ENCODE measurements at places on chromosomes 1 and 21.

- no peak for DNase-seq
Observed at GRCh38 chr1:18511874-18512150, 31.1 kb downstream of the KLHDC7A start.

GRCh38 chr1:118081387-118081786, 103.6 kb downstream of the SPAG17 start:
- DNase-seq = no peak

GRCh38 chr1:75797273-75797588, 549 bp downstream of the MSH4 start:
- no peak for DNase-seq

DNA sequence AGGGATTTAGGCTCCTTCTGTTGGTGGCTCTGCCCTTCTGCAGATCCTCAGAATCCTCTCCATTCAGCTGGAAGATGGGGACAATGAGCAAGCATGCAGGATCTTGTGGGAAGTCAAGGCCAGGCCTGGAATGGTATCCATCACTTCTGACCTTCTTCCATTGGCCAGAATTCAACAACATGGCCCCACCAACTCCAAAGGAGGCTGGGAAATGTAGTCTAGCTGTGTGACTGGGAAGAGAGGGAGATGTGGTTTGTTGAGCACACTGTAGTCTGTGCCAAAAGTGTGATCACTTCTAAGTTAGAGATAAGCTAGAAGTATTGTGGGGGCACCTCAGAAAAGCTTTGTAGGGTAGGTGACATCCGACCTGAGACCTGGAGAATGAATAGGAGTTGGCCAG, 60.4 kb upstream of the WNT4 start:
- DNase-seq = no peak

- no peak for DNase-seq
Observed at GRCh38 chr21:41923186-41923585, 30.6 kb downstream of the C2CD2 start.

DNA sequence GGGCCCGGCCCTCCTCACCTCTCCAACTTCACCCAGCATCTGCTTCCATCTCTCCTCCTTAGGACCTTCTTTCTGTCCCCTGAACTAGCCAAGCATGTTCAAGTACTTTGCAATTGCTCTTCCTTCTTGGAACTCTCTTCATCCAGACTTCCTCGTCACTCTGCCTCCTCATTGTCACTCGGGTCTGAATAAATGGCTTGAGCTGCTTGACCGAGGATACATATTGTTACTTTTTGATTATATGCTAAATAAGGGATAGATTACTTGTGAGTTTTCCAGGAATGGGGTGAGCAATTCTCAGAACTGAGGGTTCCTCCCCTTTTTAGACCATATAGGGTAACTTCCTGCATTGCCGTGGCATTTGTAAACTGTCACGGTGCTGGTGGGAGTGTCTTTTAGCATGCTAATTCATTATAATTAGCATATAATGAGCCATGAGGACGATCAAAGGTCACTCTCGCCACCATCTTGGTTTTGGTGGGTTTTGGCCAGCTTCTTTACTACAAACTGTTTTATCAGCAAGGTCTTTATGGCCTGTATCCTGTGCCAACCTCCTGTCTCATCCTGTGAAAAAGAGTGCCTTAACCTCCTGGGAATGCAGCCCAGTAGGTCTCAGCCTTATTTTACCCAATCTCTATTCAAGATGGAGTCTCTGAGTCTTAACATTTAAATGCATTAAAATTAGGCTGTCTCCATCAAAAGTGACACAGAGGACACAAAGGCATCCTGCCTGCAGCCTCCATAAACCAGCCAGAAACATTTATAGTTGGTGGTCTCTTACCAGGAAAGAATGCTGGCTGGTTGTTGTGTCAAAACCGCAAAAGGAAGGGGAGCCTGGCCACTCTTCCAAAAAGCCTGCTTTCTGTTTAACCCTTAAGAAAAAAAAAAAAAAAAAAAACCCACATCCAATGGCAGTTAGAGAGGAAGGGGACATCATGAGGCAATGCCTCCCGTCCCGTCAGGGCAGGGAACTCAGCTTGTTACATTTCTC, 179.3 kb downstream of the KAZN start:
- DNase-seq = no peak

GRCh38 chr1:107879346-107879745, 85.6 kb downstream of the VAV3 start:
- no peak for DNase-seq

DNA sequence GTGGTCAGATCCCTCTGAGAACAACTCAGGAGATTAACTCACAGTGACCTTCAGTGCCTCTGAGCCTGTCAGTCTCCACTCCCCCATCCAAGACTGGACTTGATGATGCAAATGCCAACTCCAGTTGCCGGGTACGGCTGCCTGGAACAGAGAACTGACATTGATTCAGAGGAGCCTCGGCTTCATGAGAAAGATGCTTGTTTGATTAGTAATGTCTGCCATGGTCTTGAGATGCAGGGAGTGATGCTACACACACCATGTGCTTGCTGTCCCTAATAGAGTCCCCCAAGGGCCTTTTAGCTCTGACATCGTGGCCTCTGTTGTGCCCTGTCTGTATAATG, 51.8 kb upstream of the LRP8 start:
- DNase-seq = no peak

GRCh38 chr1:151976858-151977257, 16.8 kb downstream of the S100A10 start:
- DNase-seq = no peak

DNA sequence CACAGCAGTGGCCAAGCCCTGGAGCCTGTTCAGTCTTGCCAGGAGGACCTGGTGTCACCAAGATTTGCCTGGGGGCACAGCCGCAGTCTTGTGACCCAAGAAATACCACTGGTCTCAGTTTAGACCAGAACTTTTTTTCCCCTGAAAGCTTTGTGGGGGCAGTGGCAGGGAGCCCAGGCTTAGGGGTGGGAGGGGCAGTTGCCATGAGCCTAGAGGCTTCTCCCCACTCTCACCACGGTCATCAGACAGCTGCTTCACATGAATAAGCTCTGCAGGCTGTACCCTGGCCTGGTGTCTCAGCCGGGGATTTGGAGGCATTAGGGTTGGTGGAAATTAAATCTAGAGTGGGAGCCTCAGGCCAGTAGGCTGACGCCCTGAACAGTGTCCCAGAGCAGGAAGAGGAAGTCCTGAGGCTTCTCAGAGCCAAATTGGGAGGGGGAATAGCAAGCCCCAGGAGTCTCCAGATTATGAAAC, 73.7 kb downstream of the SLC16A1 start:
- DNase-seq = peak; percentile 30

DNA sequence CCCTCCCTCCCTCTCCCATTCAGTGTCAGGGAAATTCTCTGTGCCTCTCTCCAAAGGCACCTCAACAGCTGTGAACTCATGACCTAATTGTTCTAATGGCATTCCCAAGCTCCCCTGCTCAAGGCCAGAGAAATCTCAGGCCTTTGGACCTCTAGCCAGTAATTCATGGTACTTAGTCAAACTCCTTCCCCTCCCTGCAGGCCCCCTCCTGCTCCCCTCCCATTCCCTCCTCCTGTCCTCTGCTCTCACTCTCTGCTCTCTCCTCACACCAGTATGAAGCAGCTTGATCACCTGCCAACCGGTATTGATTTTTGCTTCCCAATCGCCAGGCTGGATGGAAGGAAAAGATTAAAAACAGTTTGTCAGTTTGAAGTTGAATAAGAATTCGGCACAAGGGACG, 370.5 kb upstream of the PBX1 start:
- DNase-seq = no peak

- DNase-seq = no peak
Observed at GRCh38 chr21:23160914-23161313, 2162.7 kb downstream of the NCAM2 start.

GRCh38 chr1:17538428-17539117, 925 bp upstream of the ARHGEF10L start:
- DNase-seq = no peak

- DNase-seq = no peak
Observed at GRCh38 chr1:209430107-209430506, 153.4 kb upstream of the CAMK1G start.

GRCh38 chr1:25996966-25997827, 666 bp downstream of the PAFAH2 start:
- peak; percentile 33 for DNase-seq

DNA sequence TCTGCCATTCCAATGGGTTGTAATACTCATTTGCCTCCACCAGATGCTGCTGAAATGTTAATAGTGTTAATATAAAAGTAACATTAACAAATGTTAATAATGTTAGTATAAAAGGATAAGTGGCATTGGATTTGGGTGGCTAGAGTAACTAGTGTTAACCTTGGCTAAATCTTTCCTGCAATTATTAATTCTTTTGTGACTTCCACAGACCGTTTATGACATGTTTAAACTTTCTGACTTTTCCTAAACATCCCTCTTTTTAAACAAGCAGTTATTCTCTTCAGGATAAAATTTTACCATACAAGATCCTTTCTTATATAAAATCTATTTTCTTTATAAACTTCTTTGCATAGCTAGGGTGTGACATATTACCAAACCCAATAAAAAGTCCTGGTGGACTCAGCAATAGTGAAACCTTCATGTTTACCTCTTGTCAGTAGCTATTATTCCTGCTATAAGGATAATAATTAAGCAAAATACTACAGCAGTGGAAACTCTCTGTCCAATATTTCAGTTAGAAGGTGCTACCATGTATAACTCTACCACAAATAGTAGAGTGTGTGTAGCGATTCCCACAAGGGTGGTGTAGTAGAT, 41.5 kb downstream of the CCDC30 start:
- no peak for DNase-seq

- DNase-seq = no peak
Observed at GRCh38 chr1:173253046-173253445, 45.9 kb upstream of the TNFSF4 start.

DNA sequence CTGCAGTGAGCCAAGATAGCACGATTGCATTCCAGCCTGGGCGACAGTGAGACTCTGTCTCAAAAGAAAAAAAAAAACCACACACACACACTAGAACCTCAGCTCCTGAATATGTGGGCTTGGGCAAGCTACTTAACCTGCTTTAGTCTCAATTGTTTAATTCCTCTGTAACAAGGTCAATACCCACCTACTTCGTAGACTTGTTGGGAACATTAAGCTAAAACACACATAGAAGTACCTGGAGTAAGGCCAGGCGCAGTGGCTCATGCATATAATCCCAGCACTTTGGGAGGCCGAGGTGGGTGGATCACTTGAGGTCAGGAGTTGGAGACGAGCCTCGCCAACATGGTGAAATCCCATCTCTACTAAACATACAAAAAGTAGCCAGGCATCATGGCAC, 77.1 kb downstream of the CLSTN1 start:
- DNase-seq = no peak

DNA sequence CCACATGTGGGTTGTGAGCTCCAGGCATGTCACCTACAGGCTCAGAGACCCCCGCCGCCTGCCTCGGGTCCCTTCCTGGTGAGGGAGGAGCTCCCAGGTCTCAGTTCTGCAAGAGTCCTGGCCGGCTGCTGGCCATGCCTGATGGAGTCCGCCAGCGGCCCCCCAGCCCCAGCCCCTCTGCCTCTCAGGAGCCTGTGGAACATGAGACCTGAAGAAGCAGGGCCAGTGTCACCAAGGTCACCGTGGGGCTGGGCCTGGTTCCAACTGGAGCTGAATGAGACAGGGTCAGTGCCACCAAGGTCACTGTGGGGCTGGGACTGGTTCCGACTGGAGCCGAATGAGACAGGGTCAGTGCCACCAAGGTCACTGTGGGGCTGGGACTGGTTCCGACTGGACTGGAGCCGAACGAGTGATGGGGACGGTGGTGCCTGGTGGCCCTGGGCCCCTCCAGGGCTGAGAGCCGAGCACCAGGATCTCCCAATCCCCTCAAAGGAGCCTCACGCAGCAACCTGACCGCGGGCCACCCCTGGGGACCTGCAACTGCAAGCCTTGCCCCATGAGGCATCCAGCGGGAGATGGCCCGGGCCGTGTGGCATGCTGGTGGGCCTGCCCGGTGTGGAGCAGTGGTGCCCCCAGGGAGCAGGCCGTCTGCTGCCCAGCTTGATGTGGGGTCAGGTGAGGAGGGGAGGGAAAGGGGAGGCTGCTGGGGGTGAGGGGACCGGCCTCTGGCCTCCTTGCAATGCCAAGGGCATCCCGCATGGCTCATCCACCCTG, 14.5 kb upstream of the PTTG1IP start:
- DNase-seq = no peak

GRCh38 chr21:26167593-26167992, 3.0 kb downstream of the APP start:
- no peak for DNase-seq

DNA sequence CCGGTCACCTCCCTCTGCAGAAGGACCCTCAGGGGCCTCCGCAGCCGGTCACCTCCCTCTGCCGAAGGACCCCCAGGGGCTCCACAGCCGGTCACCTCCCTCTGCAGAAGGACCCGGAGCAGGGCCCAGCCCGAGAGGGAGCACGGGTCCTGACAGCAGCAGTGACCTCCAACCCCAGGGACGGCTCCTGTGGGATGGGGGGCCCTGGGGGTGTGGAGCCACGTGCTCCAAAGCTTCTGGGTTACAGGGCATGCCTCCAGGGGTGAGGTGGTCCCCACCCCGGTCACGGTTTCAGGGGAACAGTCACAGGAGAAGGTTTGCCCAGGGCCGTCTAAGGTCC, 40.3 kb downstream of the SLC19A1 start:
- no peak for DNase-seq

DNA sequence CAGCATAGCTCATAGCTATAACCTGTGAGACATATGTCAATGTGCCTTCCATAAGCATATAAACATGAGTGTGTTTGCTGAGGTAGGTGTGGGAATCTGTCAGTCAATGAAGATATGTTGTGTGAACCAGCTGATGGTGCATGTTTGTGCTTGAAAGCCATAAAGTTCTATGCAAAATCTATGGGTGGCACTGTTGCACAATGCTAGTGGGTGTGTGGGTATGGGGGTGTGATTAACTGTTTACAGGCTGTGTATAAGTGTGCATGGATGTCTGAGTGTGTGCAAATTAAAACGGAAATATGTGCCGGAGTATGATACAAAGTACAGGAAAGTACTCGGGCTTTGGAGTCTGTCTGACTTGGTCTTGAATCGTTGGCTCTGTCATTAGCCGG, 1.0 kb upstream of the ATP2B4 start:
- peak; percentile 60 for DNase-seq

- DNase-seq = no peak
Observed at GRCh38 chr1:222334026-222334680, 213.8 kb downstream of the HHIPL2 start.

- no peak for DNase-seq
Observed at GRCh38 chr1:28358716-28359115, 10.8 kb upstream of the PHACTR4 start.

DNA sequence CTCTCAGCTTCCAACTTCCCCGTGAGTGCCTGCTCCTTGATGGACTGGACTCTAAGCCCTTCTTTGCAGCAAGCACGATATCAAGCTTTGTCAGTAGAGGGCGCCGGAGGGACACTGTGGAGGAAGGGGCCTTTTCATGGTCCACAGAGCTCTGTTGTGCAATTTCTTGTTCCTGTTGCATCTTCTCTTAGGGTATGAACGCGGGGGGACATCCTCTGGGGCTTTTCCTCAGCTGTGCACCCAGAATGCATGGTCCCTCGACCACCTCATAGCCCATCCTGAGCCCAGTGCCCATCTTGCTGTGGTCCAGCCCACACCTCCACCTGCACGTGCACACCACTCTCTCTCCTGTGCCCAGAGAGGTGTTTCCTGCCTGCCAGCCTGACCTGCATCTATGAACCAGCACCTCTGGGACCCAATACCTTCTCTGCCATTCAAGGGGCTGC, 556.8 kb downstream of the PTPRU start:
- DNase-seq = peak; percentile 73

Measured in hippocampal formation (tissue), 2 donors.